ENCODE measurements at places on chromosomes 5 and 9.

GRCh38 chr5:139414581-139415130, 10.8 kb upstream of the SPATA24 start:
- DNase-seq, result no peak

- DNase-seq, result no peak
Observed at GRCh38 chr9:16445141-16445920, 425.1 kb downstream of the BNC2 start.

DNA sequence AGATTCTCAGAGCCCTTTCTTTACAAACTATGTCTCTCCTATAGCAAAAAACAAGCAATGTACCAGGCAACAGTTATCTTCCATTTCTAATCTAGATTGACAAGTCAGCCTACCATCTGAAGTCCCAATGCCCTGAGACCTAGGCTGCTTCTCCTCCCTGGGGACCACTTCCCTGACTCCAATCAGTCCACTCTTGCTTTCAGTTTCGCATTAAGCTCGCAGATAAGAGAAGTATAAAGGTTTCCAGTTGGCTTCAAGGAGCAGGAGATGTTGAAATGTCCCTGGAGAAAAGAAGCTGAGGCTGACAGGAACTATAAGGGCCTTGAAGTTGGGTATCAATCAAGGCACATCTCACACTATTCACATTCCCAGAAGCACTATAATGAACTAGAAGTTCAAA, 32.3 kb downstream of the ERP44 start:
- DNase-seq, result no peak

- no peak for DNase-seq
Observed at GRCh38 chr9:38112049-38112448, 43.0 kb upstream of the SHB start.

DNA sequence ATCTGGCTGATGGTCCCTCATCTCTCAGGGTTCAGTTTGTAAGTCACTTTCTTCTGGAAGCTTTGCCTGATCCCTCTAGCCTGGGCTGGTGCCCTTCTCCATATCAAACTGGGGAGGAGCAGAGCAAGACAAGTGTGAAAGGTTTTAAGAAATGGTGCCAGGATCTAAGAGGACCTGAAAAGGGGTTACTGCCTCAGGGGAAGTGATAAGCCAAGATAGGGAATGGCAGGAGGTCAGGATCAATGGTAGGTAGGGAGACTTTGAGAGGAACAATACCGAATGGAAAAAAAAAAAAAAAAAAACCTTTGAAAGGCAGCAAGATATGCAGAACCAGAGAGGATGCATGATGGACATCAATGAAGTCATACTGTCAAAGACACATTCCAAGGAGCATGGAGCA, 67.5 kb upstream of the TLR4 start:
- no peak for DNase-seq

DNA sequence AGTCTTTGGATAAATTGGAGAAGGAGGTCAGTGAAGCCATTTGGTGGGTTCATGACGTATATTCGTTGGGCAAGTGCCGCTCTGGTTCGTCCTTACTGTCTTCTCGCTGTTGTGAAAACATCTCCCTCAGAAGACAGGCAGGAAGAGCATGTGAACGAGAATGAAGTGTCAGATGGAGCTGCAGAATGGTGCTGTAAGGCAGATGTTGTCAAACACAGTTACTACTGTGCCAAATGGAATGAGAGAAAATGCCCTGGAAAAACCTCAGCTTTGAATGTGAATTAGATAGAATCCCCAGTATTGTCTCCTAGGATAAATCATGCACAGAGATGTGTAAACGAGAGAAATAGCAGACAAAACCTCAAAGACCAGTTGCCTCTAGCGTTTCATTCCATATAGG, 121.5 kb downstream of the CAMK4 start:
- DNase-seq, result no peak

- no peak for DNase-seq
Observed at GRCh38 chr9:8558176-8558575, 758.6 kb upstream of the DMAC1 start.

GRCh38 chr5:24094081-24094679, 550.6 kb downstream of the CDH10 start:
- no peak for DNase-seq

DNA sequence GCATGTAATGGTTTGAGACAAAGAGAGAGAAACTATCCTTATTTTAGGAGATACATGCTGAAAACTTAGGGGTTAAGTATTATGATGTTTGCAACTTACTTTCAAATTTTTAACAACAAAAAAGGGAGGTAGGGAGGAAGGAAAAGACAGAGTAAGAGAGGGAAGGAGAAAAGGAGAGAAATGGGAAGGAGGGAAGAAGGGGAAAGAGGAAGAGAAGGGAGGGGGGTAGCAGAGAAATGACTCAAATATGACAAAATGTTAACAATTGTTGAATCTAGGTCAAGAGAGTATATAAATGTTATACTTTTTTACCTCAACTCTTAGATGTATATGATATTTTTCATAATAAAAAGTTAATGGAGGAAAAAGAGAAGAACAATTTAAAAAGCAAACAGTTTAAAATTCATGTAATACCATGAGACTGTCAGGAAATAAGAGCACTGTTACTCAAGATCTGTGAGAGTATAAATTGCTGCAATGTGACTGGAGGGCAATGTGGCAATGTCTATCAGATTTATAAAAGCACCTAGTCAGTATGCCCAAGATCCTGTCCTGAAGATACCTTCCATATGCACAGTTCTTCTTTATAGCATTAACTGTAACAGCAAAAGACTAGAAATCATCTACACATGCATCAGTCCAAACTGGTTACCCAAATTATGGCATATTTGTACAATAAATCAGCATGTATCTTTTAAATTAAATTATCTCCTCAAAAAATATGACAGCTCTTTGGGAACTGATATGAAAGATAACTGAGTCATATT, 16.3 kb downstream of the FBXW11 start:
- no peak for DNase-seq

- no peak for DNase-seq
Observed at GRCh38 chr5:145939540-145940065, 3.2 kb downstream of the SH3RF2 start.

- no peak for DNase-seq
Observed at GRCh38 chr9:4592295-4592694, 69.8 kb upstream of the PLPP6 start.

DNA sequence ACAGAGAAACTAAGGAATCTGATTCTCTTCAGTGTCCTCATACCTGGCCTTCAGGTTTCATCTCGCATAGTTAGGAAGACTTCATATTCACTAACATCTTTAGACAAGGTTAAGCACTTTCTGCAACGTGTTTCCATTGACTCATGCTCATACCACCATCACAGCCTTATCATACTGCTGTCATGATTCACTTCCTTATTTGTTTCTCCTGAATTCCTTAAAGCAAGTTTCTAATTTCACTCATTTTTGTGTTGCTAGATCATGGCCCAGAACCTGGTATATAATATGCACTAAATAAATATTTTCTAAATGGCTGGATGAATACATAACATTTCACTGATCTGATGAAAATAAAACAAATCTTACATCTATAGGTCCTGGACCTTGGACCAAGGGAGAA, 472.9 kb downstream of the PRELID2 start:
- no peak for DNase-seq

GRCh38 chr5:181224390-181225229, 1.5 kb downstream of the TRIM41 start:
- no peak for DNase-seq

DNA sequence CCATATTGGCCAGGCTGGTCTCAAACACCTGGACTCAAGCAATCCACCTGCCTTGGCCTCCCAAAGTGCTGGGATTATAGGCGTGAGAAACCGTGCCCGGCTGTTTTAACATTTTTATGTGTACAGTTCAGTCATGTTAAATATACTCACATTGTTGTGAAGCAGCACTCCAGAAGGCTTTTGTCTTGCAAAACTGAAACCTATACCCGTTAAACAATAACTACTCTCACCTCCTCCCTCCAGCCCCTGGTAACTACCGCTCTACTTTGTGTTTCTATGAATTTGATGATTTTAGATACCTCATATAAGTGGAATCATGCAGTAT, 23.1 kb upstream of the SHB start:
- no peak for DNase-seq

- DNase-seq, result no peak
Observed at GRCh38 chr5:98825582-98826375, 52.3 kb downstream of the RGMB start.

DNA sequence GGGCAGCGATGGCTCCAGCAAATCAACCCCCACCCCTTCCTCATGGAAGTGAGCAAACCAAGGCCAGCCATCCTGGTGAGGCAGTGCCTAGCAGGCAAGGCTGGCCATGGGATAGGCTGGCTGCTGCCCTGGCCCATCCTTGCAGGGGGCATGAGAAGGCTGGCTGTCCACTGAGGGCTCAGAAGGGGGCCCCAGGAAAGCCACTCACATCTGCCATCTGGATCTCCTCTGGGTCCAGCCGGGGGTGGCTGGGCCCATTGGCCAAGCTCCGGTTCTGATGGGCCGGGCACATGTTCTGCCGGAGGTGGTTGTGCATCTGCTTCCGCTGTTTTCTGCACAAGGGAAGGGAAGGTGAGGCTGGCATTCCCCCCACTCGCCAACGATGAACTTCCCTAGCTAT, 57.1 kb downstream of the PSD2 start:
- DNase-seq, result no peak

DNA sequence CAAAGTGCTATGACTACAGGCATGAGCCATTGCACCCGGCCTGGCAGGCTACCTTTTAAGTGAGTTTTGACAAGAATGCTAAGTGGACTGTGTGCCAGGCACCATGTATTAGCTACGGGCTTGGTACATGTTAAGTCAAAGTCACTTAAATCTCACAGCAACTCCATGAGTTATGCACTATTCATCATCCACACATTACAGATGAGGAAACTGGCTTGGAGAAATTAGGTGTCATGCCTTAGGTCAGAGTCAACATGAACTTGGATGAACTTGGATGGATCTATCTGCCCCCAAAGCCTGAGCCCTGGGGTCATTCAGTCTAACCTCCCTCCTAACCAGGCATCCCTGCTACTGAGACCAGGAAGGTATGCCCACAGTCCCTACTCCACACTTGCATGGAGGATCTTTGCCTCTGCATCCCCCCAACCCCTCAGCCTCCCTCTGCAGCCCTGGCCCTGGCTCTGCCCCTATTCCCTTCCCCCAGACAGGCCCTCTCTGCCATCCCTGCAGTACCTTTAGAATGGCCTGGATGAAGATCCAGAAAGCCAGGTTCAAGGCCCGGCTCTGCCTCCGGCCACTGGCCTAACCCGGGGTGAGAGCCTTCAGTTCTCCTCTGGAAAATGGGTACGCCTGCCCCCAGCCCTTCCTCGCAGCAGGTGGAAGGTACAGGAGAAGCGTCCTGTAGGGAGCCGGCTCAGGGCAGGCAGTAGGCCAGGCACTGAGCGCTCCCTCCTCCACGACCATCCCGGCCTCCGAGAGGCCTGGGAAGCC, 685 bp upstream of the ADGRD2 start:
- DNase-seq, result no peak

- DNase-seq, result no peak
Observed at GRCh38 chr9:5869315-5870019, 21.2 kb upstream of the MLANA start.

- no peak for DNase-seq
Observed at GRCh38 chr5:151018846-151019245, 1.5 kb upstream of the GPX3 start.

DNA sequence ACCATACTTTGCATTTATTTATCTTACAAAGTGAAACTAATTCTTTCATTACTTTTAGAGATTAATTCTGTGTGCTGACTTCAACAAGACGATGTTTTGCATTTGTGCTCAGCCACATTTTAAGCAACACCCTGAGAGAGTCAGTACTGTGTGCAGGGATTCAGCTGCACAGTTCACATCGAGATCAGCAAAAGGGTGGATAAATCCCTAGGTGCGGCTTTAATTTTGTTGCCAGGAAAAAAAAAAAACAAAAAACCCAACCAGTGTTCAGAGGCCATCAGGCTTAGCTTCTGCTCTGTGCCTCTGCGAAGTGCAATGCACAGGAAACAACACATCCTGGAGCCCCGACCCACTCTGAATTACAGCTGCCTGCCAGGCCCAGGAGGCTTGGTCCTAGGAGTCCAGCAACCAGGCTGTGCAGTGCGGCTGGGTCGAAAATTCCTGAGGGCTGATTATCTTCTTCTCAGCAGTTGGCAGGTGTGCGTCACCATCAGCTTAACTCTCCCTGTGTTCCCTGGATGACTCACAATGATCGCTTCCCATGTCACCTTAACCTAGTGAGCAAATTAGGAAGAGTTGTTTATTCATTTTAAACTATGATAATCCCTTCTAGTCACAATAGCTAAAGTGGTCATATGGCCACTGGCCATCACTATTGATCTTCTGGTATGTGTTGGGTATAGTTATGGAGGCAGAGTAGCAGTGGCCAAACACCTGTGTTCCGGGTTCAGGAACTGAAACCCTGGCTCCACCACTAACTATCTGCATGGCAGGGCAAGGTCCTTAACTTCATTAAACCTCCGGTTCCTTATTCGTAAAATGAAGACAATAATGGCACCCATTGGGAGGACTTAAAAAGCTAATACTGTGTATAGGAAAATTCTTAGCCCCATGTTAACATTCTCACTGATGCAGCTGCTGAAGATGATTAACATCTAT, 31.2 kb upstream of the NDUFB6 start:
- DNase-seq, result no peak

DNA sequence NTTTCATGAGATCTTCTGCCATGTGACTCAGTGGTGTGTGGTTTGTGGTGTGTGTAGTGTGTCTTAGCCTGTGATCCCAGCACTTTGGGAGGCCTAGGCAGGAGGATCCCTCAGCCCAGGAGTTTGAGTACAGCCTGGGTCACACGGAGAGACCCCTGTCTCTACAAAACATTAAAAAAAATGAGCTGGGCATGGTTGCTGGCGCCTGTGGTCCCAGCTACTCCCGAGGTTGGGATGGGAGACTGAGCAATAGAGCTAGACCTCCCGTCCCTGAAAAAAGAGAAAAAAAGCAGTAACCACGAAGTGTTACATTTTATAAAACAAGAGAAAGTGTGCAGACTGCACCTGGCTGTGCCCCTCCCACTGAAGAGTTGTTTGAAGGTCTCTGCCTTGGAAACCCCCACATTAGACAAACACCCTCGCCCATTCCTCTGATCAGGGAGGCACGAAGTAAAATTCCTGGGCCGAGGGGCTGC, 21.2 kb upstream of the RNU6ATAC start:
- DNase-seq, result no peak

GRCh38 chr5:132896685-132897084, 23.2 kb downstream of the LEAP2 start:
- no peak for DNase-seq

DNA sequence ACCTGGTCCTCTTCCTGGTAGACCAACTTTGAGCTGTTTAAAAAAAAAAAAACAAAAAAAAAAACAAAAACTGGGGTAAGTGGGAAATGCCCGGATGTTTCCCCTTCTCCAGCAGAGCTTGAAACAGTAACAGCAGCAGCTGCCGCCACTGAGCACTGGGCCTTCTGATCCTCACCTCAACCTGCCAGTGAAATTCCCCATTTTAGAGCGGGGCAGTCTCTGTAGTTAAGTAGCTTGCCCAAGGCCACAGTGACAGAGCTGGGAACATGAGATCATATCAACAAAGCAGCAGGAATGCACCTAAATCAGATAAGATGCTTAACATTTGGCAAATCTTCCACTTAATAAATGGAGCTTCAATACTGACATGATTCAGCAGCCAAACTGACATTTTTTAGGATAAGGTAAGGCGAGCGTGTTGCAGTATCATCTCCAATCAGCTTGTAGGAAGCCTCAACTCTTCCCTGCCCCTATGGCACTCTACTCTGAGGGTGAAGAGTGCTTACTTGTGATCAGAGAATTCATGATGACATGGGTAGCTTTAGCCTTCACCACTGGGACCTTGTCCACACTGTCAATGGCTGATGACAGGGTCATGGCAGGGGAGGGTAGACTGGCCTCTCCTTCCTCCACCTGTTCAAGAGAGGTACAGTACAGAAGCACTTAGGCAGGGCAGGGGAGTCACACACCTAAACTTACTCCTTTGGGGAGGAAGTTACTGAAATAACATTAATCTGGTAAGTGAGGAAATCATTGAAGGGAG, 9.3 kb downstream of the KIAA1191 start:
- no peak for DNase-seq

Data from stimulated activated CD4-positive, alpha-beta T cell treated with anti-CD3 and anti-CD28 coated beads, Interleukin-15, amount 100 ng/mL, for 1 hour (primary cell).